Caki2 (cell line): ENCODE measurements at places on chromosomes 2 and 18.
A peak's percentile ranks its signal among the peaks of the same experiment; 100 is the strongest.

DNA sequence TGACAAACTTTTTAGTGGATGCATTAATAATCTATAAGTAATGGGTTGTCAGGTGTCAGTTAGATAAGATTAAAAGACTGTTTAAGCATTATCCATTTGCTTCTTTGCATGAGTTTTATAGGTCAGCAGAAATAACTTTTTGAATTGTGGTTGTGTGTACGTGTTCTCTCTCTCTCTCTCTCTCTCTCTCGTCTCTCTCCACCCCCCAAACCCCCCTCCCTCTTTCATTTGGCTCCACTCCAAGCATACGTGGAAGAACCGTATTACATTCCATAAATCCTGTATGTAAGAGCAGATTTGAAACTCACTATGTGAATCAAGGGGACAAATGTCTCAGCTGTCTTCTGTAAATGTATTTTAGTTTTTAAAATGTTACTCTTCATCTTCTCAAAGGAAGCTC lies 120.2 kb downstream of the MEIS1 start:
- no peak for DNase-seq

GRCh38 chr2:222430681-222431080 lies 6.3 kb downstream of the SGPP2 start:
- no peak for DNase-seq

DNA sequence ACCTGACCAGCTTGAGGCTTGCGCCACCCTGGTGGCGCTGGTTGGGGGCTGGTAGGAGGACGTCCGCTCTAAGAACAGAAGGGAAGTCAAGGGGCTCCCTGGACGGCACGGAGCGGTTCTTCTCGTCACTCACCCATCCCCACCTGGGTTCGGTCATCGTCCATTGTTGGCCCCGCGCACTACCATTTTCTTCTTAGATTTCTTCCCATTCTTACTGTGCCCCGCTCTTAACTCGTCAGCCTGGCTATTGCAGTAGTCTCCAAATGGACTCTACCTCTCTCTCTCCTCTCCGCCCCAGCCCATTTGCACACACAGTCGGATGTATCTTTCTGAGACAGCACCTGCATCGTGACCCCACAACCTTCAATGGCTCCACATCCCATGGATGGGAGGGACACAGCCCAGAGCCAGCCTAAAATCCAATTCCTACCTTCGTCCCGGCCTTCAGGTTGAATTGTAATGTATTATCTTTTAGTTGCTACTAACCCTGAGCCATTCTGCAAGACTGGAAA lies 814 bp upstream of the RAB1A start:
- DNase-seq, result peak; percentile 76

- peak; percentile 59 for DNase-seq
Observed at GRCh38 chr18:11004294-11004693, 145.1 kb downstream of the PIEZO2 start.

DNA sequence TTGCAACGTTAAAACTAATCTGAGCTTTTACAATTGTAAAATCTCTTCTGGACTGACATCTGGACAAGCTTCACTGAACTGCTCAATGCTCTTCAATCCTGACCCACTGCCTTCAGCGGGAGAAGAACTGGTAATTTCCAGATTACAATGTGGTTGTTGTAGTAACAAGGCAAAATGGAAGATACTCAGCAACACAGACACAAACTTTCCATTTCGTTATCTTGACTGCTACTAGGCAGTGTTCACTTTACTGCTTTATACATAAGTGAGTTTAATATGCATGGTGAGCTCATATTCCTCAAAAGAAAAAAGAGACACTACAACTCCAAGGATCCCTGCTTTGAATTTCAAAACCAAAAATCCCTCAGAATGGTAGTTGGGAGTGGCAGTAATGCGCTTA lies 51.9 kb downstream of the GRB14 start:
- DNase-seq, result no peak

GRCh38 chr2:215624423-215624829 lies 188.6 kb upstream of the FN1 start:
- DNase-seq, result no peak

GRCh38 chr18:68791801-68792200 lies 6.1 kb upstream of the CCDC102B start:
- DNase-seq, result no peak

DNA sequence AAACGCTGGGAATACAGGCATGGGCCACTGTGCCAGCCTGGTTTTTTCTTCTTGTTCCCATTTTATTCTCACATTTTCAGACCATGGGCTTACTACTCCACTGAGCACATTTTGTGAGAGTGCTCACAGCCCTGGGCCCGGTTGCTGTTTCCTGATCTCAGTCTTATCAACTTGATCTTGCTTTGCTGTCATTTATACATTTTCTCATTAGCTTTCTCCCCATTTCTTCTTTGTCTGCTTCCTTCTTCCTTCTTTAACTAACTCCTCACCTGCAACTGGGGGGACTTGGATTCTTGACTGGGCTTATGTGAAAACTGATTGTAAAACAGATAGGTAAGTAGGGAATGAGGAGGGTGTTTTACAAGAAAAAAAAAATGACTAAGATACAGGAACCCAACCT lies 117.3 kb downstream of the PLB1 start:
- no peak for DNase-seq

DNA sequence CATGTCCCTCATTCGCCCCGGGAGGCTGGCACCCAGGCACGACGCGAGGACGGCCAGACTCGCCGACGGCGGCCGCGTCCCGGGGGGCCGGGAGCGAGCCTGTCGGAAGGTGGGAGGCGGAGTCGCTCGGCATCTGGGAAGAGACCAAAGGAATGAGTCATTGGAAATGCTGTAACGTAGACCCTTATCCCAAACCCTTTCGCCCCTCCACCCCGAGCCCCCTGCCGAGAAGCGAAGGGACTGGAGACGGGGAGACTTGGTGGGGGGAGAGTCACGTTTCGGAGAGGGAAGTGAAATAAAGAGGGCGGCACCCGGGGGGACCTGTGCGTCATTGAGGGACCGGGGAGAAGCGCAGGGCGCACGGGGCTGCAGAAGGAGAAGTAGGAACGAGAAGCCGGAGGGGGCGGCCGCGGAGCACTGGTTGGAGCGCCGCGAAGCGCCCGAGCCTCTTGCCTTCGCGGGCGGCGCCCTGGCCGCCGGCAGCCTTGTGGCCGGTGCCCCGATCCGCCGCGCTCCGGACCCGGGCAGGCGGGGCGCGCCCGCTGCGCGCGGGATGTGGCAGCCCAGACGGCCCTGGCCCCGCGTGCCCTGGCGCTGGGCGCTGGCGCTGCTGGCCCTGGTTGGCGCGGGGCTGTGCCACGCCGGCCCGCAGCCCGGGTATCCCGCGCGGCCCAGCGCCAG lies at the start of gene EMILIN2:
Gene EMILIN2, plus strand, starts transcription at position 371 of the 681 bp plus-strand sequence. Its CDS starts 183 bp downstream, at position 554.
- peak; percentile 63 for DNase-seq

- no peak for DNase-seq
Observed at GRCh38 chr18:22193466-22193865, 24.1 kb downstream of the GATA6 start.

- DNase-seq, result peak; percentile 84
Observed at GRCh38 chr2:55992455-55992854, 68.9 kb upstream of the EFEMP1 start.

- DNase-seq, result no peak
Observed at GRCh38 chr2:126275098-126275497, 380.9 kb upstream of the GYPC start.

DNA sequence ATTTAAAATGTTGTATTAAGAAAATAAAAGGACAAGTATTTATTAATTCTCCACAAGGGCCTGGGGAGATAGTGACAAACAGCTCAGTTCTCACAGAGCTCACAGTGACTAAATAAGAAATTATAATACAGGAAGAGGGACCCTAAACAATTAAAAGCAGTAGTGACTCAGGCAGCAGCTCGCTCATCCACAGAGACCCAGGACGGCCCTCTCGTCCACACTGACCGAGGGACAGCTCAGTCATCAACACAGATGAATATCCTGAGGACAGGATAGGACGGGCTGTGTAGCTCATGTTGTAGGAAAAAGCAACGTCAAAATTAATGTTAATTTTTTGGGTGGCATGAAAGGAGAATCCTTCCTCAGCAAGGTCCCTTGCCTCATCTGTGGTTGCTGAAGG lies 44.1 kb downstream of the PARD6G start:
- DNase-seq, result no peak

DNA sequence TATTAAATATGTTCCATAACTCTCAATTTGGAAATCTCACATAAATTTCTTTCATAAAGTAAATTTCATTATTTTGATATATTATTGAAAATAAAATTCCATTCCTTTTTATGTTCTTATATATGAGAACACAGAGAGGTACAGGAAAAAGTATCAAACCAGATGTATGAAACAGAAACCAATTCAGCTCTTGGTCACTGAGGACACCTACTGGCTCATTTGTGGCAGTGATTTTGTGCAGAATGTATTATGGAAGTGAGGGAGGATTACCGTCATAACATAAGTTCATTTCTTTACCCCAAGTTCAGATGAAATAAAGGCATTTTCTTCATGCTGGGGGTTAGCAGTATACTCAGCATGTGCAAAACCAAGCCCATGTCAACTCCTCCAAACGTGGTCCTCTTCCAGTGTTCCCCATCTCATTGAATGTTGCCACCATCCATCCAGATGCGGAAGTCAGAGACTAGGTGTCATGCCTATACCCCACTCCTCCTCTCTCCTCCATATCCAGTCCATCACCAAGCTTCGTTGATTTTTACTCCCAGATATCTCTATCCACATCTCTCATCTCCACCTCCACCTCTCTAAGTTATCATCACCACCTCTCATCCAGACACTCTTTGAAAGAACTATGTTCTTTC lies 41.7 kb upstream of the MALL start:
- peak; percentile 55 for DNase-seq

- no peak for DNase-seq
Observed at GRCh38 chr2:10941383-10941782, 29.6 kb downstream of the KCNF1 start.

DNA sequence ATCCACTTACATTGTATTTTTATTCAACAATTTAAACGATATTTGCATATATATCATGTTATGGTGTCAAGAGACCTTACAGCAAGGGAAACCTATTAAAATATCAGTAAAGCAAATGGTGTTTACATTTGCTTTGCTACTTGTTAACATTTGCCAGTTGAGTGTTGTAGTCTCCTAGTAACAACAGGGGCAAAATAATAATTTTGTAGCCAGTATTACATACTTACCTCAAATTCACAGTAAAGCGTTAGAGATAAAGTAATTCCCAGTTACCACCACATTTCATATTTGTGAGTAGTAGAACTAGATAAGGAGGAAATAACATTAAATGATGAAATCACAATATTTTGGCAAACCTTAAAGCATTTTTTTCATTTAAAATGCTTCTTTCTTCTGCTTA lies 71.3 kb downstream of the FASTKD2 start:
- no peak for DNase-seq

- DNase-seq, result no peak
Observed at GRCh38 chr2:9650119-9650821, 19.5 kb upstream of the YWHAQ start.

DNA sequence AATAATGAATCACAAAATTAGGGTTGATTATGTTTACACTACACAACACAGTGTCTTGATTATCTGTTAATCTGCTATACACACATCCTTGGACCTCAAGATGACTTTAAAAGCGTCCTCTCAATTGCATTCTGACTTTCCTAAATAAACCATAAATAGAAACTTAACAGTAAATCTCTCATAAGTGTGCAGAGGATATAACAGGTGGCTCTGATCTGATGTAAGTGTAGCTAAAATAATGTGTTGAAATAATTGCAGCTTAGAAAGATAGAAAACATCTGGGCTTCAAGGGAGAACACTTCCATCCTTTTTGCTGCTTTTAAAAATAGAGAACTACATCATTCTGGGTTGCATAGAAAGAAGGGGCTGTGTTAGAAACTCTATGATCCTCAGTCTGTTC lies 78.4 kb upstream of the EFEMP1 start:
- DNase-seq, result no peak

DNA sequence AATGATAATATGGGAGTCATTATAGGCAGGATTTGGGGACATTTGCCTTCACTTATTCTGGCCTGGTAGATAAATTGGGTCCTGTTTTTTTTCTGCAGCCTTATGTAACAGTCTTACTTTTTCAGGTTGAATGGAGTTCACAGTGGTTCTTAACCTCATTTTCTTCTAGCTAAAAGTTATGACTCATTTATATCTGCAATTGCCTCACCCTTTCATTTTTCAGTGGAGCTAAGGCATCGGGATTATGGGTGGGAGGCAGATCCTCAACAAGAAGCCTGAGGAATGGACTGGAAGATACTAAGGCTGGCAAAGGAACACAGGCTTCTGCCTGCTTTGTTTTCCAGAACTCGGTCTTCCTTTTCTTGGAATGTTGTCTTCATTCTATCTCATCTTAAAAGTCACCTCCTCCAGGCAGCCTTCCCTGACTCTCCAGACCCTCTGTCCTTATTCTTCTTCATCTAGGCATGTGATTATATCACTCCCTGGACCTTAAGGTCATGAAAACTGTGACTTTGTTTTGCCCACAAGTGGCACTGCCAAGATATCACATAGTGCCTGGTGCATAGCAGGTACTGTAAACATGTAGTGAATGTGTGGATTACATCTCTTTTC lies 41.0 kb upstream of the ACSL3 start:
- DNase-seq, result peak; percentile 17

GRCh38 chr2:62197011-62197924 lies 1.4 kb downstream of the B3GNT2 start:
- DNase-seq, result peak; percentile 14

GRCh38 chr2:157172866-157173578 lies 84.5 kb upstream of the GALNT5 start:
- no peak for DNase-seq

DNA sequence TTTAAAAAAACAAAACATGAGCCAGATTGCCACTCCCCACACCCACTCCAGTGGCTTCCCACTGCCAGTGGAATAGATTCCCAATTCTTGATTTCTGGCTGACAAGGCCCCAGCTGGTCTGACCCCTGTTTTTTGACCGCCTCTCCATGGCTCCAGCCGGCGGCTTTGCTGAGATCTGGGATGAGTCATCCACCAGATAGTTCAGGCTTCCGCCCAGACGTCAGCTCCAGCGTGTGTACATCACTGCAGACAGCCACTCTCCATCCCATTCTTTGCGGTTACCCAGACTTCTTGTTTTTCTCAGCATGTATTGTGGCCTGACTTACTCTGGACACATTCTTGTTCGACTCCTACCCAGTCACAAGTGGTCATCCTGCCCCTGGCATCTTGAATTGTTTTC lies 227.9 kb downstream of the GBX2 start:
- DNase-seq, result peak; percentile 22

DNA sequence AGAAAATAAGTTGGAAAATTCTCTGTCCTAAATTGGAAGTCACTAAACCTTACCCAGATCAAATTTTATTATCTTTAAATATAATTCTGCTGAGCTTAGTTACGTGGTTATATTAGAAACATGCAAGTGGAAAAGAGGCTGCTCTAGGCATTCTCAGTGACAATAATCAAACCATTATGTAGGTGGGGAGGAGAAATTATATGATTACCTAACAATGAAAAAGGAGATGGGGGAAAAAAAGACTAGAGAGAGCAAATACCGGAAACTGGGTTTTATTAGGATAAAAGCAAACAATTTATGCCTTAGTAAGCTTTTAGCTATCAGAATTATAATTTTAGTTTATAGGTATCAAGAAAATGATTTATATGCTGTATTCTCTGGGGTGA lies 53.2 kb downstream of the PHLPP1 start:
- no peak for DNase-seq

DNA sequence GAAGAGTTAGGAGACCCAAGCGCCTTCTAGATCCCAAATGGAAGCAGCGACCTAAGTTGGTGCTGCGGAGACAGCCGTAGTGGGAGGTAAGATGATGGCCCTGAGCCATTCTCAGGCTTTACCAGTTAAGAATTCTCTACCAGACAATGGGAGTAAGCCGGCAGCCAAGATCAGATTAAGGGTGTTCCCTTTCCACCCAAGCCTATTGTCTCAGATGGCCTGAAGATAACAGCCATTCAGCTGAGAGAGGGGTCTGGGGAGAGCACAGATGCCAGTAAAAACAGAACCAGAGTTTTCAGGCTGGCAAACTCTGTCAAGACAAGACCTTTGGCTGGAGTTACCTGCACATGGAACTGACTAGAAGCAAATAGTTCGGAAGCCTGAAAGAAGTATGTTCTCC lies 191.7 kb upstream of the HAAO start:
- no peak for DNase-seq
